ENCODE measurements at places on chromosomes 6 and 20.

- no peak for DNase-seq
These were observed 116.2 kb upstream of the STMND1 start for GRCh38 chr6:16985513-16986284.

- DNase-seq, result no peak
These were observed 61.9 kb upstream of the NRSN1 start for GRCh38 chr6:24064106-24064505.

DNA sequence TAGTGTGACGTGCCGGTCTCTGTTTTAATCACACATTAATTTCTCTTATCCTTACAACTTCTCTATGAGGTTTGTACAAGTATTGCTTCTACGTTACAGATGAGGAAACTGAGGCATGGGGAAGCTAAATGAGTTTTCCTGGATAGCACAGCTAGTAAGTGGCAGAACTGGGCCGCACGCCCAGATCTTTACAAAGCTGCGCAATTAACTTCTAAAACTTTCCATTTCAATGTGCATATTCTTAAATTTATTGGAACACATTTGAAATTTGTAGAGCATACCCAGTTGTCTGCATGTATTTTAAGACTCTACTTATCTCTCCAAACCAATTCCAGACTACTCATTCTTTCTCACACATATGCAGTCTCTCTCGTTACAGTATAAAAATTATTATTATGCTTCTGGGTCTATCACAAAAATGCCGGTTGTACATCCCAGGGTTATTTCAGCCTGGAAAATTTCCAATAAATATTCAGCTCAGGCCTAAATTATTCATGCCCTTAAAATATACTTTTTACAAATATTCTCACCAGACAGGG lies 10.2 kb upstream of the PERP start:
- no peak for DNase-seq

- no peak for DNase-seq
These were observed 133.1 kb upstream of the BACH2 start for GRCh38 chr6:90429713-90430112.

DNA sequence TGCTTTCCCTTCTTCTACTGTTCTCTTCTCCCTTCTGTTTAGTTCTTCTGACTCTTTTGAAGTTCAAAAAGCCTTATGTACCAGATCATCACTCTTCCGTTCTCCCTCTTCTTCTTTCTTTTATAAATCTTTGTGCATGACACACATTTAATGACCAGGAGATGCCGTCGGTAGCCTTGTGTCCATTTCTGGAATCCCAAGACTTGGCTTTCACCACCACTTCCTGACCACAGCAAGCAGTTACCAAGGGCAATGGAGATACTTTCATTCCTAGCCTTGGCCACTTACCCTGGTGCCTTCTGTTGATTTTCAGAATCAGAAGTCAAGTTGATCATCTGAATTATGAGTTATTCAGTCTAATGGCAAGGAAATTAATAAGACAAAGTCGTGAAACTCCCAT lies 268.5 kb upstream of the QKI start:
- no peak for DNase-seq

All from stimulated activated CD4-positive, alpha-beta T cell treated with anti-CD3 and anti-CD28 coated beads, TNF-alpha, amount 100 ng/mL, for 48 hours (primary cell).